CD4-positive, alpha-beta T cell treated with Interleukin-15 for 1 hour (primary cell): ENCODE measurements at places on chromosomes 1 and 21.
A peak's percentile ranks its signal among the peaks of the same experiment; 100 is the strongest.

DNA sequence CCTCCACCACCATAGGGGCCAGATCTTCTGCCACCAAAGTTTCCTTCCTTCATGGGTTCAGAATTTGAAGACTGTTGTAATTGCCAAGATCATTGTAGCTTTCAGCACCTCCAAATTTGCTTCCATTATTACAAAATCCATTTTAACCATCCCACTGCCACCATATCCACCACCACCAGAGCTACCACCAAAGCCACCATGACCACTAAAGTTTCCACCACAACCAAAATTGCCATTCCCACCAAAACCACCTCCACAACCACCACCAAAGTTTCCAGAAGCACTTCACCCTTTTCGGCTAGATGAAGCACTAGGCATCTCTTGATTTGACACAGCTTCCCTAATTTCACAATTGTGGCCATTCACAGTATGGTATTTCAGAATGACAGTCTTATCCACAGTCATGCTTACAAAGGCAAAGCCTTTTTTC lies 45.2 kb downstream of the SLC30A7 start:
- no peak for DNase-seq

DNA sequence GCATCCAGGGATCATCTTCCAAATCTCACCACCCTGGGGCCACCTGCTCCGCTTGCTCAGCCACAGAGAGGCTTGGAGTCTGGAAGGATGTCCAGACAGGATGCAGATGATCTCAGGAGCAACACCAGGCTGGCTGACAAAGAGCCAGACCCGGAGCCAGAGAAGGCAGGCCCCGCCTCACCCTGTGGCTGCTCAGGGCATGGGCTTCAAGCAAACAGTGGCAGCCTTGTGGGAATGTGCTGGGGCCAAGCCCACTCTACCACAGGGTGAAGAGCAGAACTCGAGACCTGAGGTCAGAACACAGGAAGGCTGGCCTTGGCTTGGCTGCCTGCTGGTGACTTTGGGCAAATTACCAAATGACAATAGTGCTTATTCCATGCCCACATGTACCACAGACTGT lies 45.5 kb downstream of the MRPL37 start:
- DNase-seq = no peak

DNA sequence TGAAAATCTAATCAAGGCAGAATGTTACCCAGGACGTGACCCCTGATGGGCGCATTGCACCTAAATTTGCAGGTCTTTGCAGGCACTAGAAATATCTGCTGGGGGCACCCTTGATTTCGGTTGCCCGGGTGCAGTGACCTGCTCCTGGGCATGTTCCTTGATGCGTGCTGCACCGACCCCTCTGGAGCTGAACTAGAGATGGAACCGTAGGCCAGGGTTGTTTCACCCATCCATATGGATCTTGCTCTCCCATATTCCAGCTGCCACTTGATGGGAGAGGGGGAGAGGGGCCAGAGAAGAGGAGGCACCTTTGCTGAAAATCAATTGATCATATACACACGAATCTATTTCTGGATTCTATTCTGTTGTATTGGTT lies 8.4 kb upstream of the COL18A1 start:
- DNase-seq = no peak

- DNase-seq = no peak
Measured at GRCh38 chr1:116762781-116763115, 8.5 kb downstream of the CD2 start.

DNA sequence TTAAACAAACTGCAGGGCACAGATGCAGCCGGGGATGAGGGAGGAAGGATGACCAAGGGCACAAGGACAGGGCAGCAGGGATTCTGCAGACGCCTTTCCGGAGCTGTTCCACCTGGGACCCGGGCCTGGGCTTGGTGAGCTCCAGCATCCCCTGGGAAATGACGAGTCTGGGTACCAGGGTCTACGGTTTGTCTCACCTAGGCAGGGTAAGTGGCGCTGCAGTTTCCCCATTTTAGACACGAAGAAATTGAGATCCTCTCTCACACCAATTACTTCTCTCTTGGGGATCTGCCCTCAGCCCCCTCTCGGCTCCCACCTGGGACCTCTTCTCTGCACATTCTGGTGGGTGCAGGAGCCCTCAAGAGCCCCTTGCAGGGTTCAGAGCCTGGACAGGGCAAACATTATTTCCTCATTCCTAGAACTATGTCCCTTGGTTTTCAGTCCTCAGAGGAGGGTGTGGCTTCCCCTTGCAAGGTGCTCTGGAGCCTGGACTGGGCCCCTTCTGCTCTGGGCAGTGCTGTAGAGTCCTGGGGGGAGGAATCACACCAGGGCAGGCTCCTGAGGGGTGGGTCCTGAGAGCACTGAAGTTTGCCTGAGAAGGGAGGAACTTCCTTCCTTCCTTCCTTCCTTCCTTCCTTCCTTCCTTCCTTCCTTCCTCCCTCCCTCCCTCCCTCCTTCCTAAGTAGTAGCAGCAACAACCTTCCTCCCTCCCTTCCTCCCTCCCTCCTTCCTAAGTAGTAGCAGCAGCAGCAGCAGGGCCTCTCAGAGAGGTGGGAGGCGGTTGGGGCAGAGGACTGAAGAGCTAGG lies 16.0 kb downstream of the RAP1GAP start:
- DNase-seq = no peak

DNA sequence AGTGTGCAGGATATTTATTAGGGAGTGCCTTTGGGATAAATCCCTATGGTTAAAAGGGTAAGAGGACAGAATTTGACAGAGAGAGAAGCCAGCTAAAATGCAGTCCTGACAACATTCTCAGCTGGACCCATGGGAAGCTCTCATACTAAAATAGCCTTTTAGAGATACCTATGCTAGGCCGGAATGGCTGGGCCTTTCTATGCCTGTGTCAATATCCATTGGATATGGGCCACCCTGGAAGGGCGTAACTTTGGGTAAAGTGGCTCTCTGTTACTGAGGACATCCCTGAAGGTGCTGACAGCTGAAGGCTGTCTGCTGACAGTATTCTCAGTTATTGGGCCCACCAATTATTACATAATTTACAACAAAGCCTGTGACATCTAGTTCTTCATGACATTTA lies 613.0 kb upstream of the B3GALT2 start:
- no peak for DNase-seq

DNA sequence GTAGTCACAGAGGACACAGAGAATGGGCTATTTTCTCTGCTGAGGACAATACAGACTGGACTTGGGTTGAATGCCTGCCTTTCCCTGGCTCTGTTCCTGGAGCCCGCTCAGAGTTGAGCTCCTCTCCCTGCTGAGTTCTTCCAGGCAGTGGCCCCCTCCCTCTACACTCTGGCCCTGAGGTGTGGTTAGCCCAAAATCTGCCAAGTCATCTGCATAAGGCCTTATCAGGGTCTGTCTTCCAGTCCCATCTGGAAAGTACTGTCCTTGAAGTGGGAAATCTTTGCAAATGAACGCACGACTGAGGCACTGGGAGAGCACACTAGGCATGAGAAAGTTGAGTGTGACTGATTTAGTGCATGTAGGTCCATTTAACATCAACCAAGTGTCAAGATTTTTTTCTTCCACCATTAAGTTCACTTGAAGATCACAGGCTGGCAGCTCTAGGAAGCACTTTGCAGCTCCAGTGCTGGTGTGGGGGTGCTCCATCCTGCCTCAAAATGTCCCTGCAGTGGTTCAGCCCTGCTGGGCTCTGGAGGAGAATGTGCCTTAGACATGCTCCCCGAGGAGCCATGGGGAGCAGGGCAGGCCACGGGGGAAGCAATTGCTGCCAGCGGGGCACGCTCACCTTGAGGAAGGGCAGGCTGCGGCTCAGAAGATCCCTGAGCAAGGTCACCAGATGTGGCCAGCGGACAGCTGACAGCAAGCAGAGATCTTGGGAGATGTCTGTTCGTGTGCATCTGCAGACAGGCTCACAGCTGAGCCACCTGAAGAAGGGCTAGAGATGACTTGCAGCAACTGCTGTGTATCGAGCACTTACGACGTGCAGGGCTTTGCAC lies 41.5 kb downstream of the IER5 start:
- DNase-seq = no peak

DNA sequence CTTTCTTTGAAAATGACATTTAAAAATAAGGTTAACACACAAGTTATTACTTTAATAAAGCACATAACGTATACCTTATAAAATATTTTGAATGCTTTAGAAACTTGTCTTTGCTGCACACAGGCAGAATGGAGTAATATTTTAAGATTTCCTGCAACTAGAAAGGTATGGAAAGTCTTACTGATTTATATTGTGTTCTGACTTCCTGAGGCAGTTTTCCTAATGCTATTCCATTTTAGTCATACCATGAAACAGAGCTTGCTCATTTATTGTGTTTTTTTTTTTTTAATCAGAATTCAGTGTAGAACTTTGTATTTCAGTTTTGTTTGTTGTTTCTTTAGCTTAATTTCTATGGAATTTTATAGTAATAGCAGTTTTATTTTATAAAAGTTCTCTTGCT lies 60.9 kb upstream of the S1PR1 start:
- no peak for DNase-seq

DNA sequence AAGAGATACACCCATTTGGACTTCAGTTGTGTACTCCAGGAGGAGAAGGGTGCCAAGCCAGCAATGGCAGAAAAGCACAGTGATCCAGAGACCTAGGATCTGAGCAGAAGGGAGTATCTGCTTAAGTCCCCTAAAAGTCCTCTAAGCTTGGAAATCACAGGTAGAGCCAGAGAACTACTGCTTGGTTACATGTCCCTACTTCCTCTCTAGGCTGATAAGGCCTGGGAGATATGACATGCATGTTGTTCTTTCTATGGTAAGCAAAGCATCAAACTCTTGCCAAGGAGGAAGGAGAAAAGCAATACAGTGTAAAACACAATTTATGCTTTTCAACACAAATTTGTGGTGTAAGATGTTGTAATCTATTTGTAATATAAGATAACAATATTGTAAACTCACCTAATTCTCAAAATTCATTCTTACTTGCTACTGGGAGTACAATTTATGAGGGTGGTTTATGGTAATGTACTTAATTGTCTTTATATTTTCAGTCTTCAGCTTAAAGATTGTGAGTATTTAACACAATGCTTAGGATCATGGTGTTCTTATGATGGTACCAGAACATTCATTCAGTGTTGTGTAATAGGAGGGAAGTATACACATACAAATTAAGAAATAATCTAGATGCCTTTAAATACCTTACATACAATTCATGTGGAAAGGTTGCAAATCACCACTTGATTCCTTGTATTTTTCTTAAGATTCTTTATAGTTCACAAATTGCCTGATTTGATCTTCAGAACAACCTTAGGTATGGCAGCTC lies 49.1 kb upstream of the GNG12 start:
- no peak for DNase-seq

- DNase-seq = no peak
Measured at GRCh38 chr1:41498391-41498790, 13.9 kb upstream of the EDN2 start.

DNA sequence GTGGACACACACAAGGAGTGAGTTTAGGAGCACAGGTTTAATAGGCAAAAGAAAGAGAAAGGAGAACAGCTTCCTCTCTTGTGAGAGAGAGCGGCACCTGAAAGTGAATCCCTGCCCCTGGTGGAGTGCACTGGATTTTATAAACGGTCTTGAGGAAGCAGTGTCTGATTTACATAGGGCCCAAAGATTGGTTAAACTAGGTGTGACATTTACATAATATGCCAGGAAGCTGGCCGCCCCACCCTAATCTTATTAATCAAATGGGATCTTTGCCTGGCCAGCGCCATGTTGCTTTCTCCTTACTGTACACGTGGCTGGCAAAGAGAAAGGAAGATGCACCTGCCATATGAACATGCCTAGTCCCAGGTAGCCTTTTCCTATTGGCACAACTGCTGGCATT lies 38.7 kb downstream of the CFH start:
- DNase-seq = no peak

DNA sequence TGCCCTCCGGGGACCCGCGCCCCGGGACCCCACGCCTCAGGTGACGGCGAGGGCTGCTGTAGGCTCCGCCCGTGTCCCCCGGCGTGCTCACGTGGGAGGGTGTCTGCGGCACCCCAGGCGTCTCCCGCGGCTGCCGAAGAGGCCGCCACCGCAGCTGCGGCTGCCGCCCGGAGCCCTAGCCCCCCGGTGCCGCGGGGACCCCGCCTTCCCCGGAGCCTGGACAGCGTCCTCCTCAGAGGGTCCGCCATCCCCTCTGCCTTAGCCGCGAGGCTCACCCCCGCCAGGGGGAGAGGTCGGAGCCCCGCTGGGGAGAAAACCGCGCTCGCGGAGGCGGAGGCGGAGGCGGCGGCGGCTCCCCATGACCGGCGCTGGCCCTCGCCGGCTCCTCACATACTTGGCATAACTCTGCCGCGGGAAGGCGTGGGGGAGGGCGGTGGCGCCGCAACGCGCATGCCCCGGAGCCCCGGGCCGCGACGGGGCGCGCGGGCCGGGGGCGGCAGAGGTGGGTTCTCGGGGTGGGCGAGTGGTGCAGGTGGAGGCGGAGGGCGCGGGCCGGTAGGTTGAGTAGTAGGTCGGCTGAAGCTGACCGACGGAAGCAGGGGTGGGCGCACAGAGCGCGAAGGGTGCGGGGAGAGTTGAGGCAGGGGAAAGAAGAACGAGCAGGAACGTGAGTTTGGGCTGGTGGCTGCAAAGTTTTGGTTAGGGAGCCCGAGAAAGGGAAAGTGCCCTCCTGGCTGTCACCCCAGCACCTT lies 700 bp upstream of the SYDE2 start:
- peak; percentile 62 for DNase-seq

DNA sequence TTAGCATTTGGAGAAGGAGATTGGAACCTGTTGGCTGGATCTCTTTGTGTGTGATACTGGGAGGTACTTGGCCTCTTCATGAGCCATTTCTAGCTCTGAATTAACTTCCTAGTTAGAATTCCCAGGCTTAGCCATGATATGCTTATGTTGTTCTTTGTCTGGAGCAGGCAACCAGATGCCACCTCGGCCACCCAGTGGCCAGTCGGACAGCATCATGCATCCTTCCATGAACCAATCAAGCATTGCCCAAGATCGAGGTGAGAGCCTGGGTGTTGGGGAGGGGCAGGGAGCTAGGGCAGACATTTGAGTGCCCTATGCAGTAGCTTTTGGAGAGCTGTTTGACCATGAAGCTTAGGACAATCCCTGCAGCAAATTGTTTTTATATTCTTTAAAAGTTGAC lies 26.5 kb upstream of the PIGV start:
- no peak for DNase-seq

GRCh38 chr1:237864338-237865244 lies 26.1 kb downstream of the ZP4 start:
- peak; percentile 20 for DNase-seq

DNA sequence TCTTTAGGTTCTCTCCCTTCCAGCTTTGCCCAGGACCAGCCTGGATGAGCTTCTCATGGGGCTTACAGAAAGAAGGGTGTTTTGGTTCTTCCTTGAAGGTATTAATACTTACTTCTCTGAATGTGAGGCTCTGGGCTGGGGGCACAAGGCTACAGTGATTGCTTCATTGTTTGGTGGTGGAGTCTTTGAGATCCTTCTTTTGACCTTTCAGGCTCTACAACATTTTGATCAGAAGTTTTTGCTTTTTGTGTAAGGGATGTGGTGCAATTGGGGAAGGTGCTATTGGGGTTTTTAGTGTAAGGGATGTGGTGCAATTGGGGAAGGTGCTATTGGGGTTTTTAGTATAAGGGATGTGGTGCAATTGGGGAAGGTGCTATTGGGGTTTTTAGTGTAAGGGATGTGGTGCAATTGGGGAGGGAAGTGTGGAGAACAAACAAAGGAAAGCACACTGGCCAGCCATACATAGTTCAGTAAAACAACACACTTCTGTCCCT lies 103.6 kb upstream of the IVNS1ABP start:
- peak; percentile 34 for DNase-seq

GRCh38 chr1:155136748-155137147 lies 1.1 kb downstream of the SLC50A1 start:
- peak; percentile 54 for DNase-seq
